ENCODE measurements at places on chromosomes 6 and 20.
A peak's percentile ranks its signal among the peaks of the same experiment; 100 is the strongest.

DNA sequence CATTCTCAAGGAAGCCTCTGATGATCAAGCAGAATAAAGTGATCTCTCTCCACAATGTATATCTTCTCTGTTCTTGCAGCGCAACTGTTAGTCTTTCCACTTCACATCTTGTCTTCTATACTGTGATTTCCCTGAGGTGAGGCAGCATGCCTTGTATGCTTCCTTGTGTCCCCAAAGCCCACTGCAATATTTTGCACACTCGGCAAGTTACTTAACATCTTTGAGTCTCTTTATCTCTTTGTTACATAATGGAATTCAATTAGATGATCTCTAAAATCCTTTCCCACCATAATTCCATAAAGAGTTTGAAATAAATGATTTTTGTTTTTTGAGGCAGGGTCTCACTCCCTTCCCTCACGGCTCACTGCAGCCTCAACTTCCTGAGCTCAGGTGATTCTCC is 40.4 kb upstream of the ALDH8A1 start:
- DNase-seq: no peak

DNA sequence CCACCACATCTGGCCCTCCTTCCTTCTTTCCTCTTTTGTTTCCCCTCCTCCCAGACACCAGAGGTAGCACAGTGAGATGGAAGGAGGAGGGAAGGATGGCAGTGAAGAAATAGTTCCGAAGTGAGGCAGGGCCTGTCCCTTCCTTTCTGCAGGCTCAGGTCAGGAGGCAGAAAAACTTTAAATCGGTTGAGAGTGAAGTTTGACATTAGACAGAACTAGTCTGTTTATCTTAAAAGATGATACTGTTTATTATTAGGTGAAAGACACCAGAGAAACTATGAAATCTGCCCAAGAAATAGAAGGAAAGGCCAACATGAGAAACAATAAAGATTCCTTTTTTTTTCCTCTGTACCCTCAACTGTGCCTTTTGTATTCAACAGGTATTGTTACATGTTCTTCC is 670.3 kb downstream of the UTRN start:
- DNase-seq: no peak

DNA sequence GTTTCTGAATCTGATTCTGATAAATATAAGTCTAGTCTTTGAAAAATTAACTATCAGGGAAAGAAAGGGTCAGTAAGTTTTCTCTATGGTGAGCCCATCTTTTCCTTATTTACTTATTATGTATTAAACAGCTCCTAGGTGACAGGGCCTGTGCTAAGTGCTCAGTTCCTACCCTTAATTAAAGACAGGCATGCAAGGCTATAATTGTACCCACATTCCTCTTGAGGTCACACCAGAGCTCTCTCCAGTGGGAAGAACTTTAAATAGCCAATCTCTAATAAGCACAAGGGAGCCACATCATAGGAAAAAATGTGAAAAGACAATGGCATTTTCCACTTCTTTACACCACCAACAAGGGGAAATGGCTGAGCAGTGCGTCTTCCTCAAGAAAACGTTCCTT is 421.8 kb upstream of the SLC35B3 start:
- DNase-seq: no peak

DNA sequence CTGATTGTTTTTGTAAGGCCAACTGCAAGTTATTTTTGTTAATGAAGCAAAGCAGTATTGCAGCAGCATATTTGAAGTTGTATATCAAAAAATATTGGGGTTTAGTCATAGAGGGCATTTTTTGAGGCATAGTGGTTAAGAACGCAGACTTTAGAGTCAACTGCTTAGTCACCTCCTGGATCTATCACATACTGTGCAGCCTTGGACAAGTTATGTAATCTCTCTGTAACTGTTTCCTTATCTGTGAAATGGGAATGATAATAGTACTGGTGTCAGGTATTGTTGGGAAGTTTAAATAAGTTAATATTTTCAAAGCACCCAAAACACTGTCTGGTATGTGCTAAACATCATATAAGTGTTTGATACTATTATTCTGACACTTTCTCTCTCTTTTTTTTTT is 27.2 kb upstream of the EFHC1 start:
- DNase-seq: no peak

- DNase-seq: peak; percentile 23
These were observed 167.0 kb downstream of the EYA4 start for GRCh38 chr6:133408132-133408531.

GRCh38 chr6:72406517-72406916 is 215.3 kb upstream of the KCNQ5 start:
- DNase-seq: no peak

- no peak for DNase-seq
These were observed 5.7 kb upstream of the NECAB3 start for GRCh38 chr20:33679758-33680485.

DNA sequence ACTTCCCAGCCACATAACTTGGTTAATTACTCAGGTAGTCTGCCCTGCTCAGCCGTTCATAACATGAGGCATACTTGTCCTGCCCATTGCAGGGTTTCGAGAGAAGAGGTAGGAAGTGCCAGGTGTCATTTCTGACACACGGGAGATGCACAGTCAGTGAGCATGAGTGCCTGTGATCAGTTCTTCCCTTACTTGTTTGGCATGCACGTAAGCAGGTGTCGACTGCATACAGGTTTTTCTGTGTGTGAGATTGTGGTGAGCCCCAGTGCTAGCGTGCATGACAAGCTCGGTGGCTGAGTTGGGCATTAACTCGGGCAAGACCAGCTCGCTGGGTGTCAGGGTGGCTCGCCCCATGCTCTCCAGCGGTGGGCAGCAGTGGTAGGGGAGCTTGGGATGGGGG is 51.2 kb upstream of the SLC22A1 start:
- no peak for DNase-seq

DNA sequence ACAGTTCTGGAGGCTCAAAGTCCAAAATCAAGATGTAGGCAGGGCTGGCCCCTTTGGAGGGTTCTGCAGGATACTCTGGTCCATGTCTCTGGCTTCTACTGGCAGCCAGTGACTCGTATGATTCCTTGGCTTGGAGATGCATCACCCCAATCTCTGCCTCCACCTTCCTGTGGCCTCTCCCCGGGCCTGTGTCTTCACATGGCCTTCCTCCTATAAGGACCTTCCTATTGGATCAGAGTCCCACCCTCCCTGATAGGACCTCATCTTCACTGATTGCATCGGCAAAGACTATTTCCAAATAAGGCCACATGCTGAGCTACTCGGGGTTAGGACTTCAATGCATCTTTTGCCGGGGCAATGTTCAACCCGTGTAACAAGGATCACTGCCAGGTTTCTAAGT is 509.0 kb downstream of the CD83 start:
- no peak for DNase-seq

- no peak for DNase-seq
These were observed 47.5 kb upstream of the CRISP1 start for GRCh38 chr6:49913636-49914375.

DNA sequence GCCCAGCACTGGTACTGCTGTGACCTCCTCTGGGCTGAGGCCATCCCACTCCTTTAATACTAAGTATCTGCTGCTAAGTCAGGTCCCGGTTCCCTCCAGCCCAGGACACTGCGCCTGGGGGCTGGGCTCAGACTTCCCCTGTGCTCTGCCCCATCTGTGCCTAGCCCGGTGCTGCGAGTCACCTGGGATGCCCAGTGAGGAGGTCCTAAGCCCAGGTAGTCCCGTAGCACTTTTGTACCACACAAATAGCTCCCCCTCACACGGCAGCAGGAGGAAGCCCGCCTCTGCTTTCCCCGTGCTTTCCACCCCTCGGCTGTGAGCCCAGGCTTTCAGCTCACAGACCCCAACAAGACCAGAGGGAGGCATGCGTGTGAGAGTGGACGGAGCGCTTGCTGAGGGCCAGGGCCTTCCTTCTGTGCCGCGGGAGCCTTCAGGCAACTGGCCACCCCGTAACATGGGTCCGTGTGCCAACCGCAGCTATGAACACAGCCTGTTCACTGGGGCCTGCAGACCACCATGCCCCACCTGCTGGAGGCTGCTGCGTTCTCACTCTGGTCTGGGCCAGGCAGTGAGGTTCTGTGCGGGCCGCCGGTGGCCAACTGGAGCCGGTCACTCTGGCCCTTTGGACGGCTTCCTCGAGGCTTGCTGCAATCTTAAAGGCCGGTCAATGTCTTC is 79.9 kb upstream of the MPC1 start:
- no peak for DNase-seq

GRCh38 chr6:105991561-105992314 is 94.4 kb upstream of the PRDM1 start:
- no peak for DNase-seq

DNA sequence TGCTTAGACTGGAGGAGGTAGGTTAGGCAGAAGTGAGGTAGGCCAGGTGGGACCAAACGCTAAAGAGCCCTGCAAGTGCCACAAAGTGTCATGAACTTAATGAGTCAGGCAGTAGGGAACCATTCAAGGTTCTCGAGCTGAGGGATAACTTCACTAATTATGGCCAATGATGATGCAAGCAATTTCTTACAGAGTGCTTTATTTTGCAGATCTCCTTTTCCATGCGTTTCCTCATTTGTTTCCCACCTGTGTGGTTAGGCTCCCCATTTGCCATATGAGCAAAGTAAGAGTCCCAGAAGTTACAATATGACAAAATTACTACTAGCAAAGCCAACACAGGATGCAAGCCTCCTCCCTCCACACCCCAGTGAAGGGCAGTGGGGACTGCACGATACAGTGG is 36.5 kb upstream of the PSMF1 start:
- no peak for DNase-seq

DNA sequence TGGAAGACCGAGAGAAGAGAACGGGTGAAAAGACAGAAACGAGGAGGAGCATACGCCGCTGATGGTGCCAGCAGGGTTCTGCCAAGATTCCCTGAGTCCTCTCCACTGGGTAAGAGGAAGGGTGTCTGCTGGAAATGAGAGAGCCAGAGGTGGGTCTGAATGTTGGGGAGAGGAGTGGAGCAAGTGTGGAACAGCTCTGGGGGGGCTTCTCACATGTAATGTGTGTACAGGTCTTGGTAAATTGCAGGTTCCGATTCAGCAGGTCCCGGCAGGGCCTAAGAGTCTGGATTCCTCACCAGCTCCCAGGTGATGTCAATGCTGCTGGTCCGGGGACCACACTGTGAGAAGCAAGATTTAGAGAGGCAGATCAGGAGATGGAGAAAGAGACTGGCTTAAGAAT is 1.5 kb upstream of the EBF4 start:
- no peak for DNase-seq

GRCh38 chr6:160077526-160077925 is 44.1 kb upstream of the SLC22A1 start:
- no peak for DNase-seq

GRCh38 chr6:43817192-43817591 is 47.2 kb downstream of the VEGFA start:
- no peak for DNase-seq

DNA sequence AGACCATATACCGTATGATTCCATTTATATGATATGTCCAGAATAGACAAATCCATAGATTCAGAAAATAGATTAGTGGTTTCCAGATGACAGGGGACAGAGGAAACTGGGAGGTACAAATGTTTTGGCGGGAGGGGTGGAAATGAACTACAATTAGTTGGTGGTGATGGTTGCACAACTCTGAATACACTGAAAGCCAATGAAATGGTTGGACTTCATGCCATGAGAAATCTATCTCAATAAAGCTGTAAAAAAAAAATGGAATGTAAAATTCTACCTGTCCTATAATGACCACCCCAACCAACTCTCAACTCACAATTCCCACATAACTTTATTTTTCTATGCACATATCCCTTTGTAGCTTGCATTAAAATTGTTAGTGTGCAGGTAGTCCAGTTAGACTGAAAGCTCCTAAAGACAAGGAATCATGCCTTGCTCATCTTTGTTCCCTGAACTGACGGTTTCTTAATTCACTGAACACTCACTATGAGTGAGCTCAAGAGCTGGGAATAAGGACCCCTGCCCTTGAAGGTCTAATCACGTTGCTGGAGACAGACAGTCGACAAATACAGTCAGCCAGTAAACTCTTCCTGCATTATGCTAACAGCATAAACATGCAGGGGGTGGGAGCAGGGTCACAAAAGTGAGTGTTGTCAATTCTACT is 1.4 kb downstream of the DCDC2 start:
- no peak for DNase-seq

- DNase-seq: no peak
These were observed 19.4 kb downstream of the NQO2 start for GRCh38 chr6:3019065-3019464.

DNA sequence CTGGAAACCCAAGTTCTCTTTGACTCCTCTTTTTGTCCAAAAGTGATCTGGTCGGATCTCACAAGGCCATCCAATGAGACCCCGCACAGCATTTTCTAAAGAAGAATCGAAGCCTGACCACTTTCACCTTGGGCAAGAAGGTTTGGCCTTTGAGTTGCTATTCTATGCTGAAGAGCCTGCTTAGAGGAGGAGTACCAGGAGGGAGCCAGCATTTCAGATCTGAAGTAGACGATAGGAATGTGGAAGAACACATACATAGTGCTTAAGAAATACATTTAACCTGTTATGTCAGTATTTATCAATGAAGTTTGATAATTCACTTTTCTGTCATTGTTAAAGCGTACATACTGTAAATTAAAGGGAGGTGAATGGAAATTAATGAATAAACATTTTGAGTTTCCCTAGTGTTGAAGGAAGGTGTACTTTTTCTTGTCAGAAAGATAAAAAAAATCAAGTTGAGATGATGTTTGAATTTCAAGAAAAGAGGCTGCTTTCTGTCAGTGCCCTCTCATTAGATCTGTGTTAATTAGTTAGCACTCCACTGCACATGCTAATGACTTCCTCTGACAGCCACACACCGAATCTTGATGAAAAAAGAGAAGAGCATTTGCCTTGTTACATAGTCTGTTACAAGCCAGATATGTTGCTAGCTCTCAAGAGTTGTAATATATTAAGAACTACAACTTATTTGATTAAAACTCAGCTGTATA is 10.9 kb upstream of the TDRD6 start:
- no peak for DNase-seq

- no peak for DNase-seq
These were observed 12.4 kb upstream of the MAP3K4 start for GRCh38 chr6:160979061-160979708.

DNA sequence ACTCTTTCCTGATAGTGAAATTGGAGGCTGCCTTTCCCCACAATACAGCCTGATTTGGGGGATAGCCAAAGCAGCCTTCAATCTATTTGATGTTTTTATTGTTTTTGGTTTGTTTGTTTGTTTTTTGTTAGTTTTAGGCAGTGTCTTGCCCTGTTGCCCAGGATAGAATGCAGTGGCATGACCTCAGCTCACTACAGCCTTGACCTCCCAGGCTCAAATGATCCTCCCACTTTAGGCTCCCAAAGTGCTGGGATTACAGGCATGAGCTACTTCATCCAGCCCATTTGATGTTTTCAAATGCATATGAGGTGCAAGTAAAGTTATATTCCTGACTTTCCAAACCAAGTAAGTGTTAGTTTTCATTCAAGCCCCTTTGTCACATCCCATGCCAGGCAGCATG is 41.3 kb upstream of the SEC63 start:
- no peak for DNase-seq

- DNase-seq: no peak
These were observed 124.1 kb downstream of the SULF2 start for GRCh38 chr20:47660983-47661700.

Data from NCI-H446 (cell line).